ENCODE measurements at places on chromosomes 1 and 21.

- DNase-seq, result peak; percentile 9
Measured at GRCh38 chr1:88740784-88741183, 56.7 kb downstream of the PKN2 start.

DNA sequence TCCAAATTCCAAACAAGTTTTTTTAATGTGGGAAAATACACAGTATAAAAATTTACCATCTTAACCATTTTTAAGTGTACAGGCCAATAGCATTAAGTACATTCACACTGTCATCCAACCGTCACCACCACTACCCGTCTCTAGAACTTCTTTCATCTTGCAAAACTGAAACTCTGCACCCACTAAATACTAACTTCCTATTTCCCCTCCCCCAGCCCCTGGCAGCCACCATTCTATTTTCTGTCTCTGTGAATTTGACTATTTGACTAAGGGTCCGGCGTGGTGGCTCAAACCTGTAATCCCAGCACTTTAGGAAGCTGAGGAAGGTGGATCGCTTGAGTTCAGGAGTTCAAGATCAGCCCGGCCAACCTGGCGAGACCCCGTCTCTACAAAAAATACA, 36.1 kb downstream of the CLSTN1 start:
- DNase-seq, result no peak

GRCh38 chr1:164765992-164766720, 207.2 kb downstream of the PBX1 start:
- DNase-seq, result no peak

- no peak for DNase-seq
Measured at GRCh38 chr1:2275796-2276536, 47.8 kb downstream of the SKI start.

DNA sequence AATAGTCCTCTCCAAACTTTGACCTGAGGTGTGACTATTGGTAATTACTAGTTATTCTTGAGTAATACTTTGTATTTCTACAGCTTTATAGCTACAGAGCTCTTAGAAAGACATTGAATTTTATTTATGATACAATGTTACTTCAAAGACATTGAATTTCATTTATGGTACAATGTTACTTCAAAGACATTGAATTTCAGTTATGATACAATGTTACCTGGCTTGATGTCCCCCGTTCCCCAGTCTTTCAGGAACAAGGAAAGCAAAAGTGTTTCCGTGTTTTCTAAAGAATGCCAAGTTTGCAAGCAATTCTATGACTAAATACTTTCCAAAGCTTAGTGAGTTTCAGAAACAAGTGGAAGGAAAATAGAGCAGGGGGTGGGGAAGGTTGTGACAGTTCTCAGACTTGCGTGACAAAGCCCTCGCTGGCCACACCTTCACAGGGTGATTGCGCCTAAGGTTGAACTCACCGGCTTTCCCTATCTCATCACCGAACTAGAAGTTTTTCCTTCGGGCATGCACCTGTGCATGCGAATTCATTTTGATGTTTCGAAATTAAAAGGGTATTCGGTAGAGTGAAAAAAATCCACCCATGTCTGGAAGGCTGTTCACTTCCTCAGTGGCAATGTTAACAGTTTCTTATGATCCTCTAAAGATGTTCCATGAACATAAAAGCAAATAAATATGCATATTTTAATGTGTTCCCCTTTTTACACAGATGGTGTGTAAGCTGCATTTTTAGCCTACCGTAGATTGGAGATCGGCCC, 909 bp upstream of the PAXBP1 start:
- peak; percentile 52 for DNase-seq

DNA sequence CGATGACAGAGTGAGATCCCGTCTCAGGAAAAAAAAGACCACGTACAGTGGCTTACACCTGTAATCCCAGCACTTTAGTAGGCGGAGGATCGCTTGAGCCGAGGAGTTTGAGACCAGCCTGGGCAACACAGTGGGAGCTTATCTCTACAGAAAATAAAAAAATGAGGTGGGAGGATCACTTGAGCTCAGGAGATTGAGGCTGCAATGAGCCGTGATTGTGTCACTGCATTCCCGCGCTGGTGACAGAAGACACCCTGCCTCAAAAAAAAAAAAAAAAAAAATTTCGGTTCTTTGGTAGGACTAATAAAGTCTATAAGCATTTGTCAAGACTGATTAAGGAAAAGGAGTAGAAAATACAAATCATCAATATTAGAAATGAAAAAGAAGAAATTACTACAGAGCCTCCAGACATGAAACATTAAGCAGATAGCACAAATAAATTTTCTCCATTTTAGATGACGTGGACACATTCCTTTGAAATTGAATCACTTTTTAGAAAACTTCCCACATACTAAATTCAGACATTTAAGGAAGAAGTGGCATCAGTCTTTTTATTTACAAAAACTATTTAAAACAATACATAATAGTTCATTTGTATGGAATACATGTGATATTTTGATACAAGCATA, 30.4 kb downstream of the MORC3 start:
- peak; percentile 52 for DNase-seq

- no peak for DNase-seq
Measured at GRCh38 chr1:37403166-37403565, 71.2 kb upstream of the ZC3H12A start.

- DNase-seq, result no peak
Measured at GRCh38 chr1:181206979-181207790, 118.7 kb downstream of the IER5 start.

DNA sequence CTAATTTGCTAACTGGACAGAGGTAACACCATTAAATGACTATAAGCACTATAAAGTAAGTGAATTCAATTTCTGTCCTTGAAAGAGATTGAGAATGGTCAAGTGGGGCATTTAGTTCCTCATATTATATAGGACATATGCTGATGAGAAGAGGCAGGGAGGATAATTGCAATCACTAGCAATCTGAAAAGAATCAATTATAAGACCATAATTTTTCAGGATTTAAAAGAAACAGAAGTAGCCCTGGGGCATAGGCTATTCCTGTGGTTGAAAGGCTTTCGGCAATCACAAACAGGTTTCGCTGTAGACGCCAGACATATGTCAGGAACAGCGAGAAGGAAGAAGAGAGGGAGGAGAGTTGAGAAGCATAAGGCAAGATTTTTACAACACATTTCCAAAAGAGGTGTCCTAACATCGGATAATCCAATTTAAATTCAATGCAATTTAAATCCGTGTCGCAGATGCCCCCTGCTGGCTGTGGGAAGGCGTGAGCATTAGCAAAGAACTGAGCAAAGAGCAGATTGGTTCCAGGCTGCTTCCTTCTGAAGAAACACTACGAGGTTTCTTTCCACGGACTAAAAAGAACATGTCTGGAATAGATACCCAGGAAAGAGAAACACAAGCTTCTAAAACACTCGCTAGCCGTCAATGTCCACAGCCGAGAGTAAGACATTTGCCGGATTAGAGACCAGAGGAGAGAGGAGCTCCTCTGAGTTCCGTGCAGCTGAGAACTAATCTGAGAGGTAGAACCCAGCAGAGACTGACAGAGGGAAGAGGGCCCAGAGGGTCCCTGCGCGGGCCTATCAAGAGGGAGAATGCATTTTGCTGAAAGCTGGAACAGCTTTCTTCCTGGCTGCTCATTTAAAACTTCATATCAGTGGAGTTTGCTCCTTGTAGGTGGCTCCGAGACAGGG, 27.9 kb downstream of the RGS5 start:
- DNase-seq, result peak; percentile 81

DNA sequence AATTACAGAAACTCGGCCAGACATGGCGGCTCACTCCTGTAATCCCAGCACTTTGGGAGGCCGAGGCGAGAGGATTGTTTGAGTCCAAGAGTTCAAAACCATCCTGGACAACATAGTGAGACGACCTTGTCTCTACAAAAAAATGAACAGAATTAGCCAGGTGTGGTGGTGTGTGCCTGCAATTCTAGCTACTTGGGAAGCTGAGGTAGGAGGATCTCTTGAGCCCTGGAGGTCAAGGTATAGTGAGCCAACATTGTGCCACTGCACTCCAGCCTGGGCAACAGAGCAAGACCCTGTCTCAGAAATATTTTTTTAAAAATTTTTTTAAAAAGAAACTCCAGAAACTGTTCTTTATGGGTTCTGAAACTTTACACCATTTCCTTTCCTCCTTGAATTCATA, 38.4 kb upstream of the IFNGR2 start:
- DNase-seq, result no peak

- peak; percentile 29 for DNase-seq
Measured at GRCh38 chr1:190479050-190479397, 1.4 kb upstream of the BRINP3 start.

GRCh38 chr1:177441281-177441680, 270.5 kb downstream of the BRINP2 start:
- DNase-seq, result no peak

DNA sequence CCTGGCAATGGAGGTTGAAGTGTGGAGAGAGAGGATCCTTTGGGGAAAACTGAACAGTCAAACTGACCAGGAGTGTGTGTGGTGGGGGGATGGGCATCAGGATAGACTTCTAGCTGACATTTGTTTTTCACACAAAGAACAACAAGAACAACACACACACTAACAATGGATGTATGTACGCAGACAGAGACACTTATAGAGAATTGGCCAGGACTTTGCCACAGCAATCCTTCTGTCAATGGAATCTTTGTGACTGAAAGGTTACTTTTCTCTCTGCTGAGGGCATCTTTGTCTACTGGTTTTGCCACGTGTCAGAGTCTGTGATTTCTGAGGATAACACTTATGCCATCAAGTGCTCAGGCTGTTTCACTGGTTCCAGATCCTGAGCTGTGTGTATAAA, 12.4 kb upstream of the FCGR2A start:
- DNase-seq, result no peak
